Stimulated activated CD8-positive, alpha-beta memory T cell treated with anti-CD3 and anti-CD28 coated beads, Interleukin-4, amount 100 ng/mL, for 1 hour (primary cell): ENCODE measurements at places on chromosomes 3 and 15.

DNA sequence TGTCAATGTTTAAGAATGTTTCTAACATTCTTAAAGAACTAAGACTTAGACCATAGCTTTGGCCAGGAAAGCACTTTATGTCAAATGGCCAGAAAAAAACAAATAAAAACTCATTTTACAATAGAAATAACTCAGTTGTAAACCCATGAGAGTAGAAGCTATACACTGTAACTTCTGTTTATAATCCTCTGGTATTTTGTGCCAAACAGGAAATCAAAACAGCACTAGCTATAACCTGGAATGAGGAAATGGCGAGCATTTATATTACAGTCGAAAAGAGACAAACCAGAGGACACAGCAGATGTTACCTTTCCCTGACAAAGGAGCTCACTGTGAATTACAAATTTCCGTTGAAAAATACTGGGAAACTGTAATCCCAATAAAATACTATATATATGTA is 10.3 kb downstream of the GK5 start:
- no peak for DNase-seq

DNA sequence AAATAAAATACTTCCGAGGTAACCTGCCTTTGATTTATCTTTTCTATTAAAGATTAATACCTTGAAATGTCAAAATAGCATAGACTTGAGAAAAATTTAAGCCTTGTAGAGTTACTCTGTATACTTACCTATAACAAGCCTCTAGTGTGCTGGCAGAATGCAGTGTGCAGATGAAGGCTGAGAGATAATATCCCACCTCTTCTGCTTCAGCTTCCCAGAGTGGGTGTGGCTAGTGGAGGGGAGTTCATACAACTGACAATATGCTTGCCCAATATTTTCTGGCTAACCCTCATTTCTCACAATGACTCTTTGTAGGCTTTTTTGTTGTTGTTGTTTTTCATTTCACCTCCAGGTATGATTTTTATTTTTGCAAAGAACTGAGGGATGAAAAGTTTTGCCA is 15.7 kb upstream of the ZBTB20 start:
- DNase-seq = no peak

DNA sequence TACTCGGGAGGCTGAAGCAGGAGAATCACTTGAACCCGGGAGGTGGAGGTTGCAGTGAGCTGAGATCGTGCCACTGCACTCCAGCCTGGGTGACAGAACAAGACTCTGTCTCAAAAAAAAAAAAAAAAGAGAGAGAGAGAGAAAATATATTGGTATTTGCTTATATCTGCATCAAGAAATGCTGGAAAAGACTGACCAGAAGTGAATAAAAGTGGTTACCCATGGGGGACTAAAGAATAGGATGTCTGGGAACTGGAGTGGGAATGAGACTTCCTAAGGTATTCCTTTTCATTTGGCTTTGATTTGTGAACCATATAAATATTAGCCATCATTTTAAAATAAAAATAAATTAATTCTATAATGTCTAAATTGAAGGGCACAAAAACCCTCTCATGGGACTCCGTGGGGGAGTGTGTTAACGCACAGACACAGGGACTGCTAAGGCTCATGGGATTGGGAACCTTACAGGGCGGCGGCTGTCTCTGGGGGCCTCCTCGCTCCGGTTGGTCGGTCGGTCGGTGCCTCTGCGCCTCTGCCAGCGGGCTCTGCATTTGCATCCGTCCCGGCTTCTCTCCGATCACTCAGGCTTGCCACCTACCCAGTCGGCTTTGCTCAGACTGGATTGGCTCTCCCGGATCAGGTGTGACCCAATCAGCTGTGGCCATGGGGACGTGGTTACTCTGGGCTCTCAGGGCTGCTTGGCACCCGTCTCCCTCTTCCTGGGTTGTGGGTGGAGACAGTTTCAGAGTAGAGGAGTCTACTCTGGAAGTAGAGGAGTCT is 12.7 kb upstream of the TSPAN3 start:
- peak; percentile 27 for DNase-seq

DNA sequence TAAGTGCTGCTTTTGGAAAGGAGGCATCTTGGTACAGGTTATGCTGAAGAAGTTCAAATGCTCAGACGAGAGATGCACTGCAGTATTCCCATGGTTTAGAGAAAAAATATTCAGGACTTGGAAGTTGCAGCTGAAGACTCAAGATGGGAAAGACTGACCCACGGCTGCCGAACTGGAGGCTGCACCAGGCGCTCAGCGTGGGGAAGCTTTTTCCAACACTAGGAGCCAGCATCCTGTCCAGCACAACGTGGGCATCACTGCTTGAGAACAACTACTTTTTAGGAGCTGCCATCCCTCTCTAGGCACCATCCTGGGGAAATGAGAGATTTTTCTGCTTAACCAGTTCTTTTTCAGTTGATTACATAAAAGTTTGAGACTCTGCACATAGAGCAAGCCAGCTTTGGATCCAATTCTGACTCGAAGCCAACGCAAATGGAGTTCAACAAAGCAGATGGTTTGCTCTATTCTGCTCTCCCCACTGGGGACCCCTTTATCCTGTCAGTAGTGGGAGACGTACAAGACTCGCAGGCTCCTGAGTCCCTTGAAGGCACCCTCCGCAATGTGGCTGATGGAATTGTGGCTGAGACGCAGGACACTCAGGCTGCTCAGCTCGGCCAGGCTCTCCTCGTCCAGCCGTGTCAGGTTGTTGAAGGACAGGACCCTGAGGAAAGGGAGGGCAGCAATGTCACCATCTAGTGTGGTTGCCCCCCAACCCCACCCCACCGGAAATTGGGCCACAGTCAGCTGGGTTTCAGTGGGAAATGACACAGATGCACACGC is 93.8 kb downstream of the LRIG1 start:
- no peak for DNase-seq

GRCh38 chr15:34673241-34673640 is 81.6 kb downstream of the GJD2 start:
- DNase-seq = no peak
